ENCODE measurements at places on chromosomes 2 and 18. TPM values are rescaled to one million over a fixed set of nuclear protein-coding genes. Genes with fewer than 3 reads are reported as not detected.

Gene UGT1A8
- total RNA-seq: not detected

Gene KIAA2012
- not detected for total RNA-seq

Gene SLC23A3
- 3.6 TPM for total RNA-seq

Gene NDC80
- 3.4 TPM for total RNA-seq

Gene CFAP65
- total RNA-seq: not detected

Gene RND3
- total RNA-seq: 56.0 TPM

Gene SLC30A3
- not detected for total RNA-seq

Gene PNPT1
- total RNA-seq: 20.1 TPM

Gene PLEK
- total RNA-seq: 157 TPM

Gene FAM161A
- 2.0 TPM for total RNA-seq

Gene WDR33
- 85.3 TPM for total RNA-seq

Gene CRYGC
- not detected for total RNA-seq

Gene C2orf15
- 1.4 TPM for total RNA-seq

Gene CSRNP3
- total RNA-seq: 5.6 TPM

Gene STARD6
- total RNA-seq: not detected

Gene NTSR2
- total RNA-seq: not detected

Gene ALPG
- not detected for total RNA-seq

Gene RFTN2
- 4.3 TPM for total RNA-seq

Gene AGXT
- not detected for total RNA-seq

Gene FAM117B
- 10.2 TPM for total RNA-seq

Gene C2orf78
- total RNA-seq: not detected

Gene DLX1
- not detected for total RNA-seq

Gene HNRNPLL
- total RNA-seq: 53.4 TPM

Gene PLGLB1
- 6.6 TPM for total RNA-seq

Gene DLGAP1
- 3.3 TPM for total RNA-seq

Gene SERPINB7
- total RNA-seq: not detected

Gene CTLA4
- total RNA-seq: 2.9 TPM

Gene IER3IP1
- total RNA-seq: 11.1 TPM

Gene BIN1
- 60.0 TPM for total RNA-seq

Gene DPYSL5
- total RNA-seq: not detected

Gene NRP2
- 18.7 TPM for total RNA-seq

Gene SEPTIN2
- total RNA-seq: 279 TPM

Gene REG3G
- not detected for total RNA-seq

Gene GPR45
- total RNA-seq: not detected

Gene C18orf54
- total RNA-seq: 3.0 TPM

Gene CDKL4
- total RNA-seq: 1.1 TPM

Gene MZT2B
- 44.4 TPM for total RNA-seq

Gene ZC3H6
- 12.4 TPM for total RNA-seq

Gene FN1
- total RNA-seq: 32.1 TPM

Gene LOXL3
- total RNA-seq: 16.5 TPM

Gene TMEFF2
- total RNA-seq: not detected

Gene RIT2
- not detected for total RNA-seq

Gene NYAP2
- 0.33 TPM for total RNA-seq

Gene EFHD1
- 46.6 TPM for total RNA-seq

Gene TUBA3E
- not detected for total RNA-seq

Gene ABCB11
- 0.30 TPM for total RNA-seq

Gene MGAT5
- total RNA-seq: 81.0 TPM

Gene HRH4
- 1.8 TPM for total RNA-seq

Gene POTEF
- total RNA-seq: not detected

Gene STPG4
- total RNA-seq: 0.46 TPM

Gene RAB6D
- total RNA-seq: not detected

Gene MARCO
- 63.7 TPM for total RNA-seq

All from spleen (tissue), 13 donors.